Epithelial cell of prostate (primary cell): ENCODE measurements at places on chromosomes 3 and 15.
A peak's percentile ranks its signal among the peaks of the same experiment; 100 is the strongest.

DNA sequence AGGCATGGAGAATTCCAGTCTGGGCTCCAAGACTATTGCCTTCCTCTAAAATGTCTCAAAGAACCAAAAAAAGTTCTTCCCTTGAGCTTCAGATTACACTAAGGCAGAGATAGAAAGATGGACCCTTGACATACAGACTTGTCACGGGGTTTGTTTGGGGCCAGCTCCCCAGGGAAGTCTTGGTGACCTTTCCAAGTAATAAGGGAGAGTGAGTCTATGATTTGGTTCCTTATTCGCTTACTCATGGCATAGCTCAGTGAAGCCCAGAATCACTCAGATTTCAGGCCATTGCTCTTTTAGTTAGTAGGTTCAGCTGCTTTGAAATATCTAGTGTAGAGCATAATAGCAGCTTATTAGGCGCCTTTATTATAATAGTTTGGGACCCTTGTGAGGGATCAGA, 90.3 kb downstream of the PLCL2 start:
- DNase-seq = no peak

DNA sequence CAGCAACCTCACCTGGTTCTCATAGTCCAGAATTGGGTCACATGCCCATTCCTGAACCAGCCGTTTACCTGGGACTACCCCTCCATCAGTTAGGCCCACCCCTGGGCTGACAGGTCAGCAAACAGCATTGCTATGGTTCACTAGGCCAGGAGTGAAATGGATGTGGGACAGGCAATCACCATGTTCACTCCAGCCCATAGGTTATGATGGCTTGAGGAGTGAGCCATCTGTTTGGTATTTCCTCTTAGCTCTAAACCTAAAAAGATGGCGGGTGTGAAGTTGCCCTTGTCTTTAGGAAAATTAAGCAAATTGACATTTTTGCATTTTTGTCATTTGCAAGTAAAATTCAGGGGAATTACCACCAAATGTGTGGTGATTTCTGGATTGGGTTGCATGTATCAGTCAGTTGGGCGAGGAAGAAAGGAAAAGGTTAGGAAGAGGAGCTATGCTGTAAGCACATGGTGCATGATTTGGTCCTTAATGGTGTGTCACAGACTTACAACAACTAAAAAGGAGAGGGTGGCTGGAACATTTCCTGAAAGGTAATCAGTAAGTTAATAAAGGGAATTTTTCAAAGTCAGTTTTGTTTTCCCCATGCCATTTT, 17.2 kb downstream of the NXPE3 start:
- no peak for DNase-seq

DNA sequence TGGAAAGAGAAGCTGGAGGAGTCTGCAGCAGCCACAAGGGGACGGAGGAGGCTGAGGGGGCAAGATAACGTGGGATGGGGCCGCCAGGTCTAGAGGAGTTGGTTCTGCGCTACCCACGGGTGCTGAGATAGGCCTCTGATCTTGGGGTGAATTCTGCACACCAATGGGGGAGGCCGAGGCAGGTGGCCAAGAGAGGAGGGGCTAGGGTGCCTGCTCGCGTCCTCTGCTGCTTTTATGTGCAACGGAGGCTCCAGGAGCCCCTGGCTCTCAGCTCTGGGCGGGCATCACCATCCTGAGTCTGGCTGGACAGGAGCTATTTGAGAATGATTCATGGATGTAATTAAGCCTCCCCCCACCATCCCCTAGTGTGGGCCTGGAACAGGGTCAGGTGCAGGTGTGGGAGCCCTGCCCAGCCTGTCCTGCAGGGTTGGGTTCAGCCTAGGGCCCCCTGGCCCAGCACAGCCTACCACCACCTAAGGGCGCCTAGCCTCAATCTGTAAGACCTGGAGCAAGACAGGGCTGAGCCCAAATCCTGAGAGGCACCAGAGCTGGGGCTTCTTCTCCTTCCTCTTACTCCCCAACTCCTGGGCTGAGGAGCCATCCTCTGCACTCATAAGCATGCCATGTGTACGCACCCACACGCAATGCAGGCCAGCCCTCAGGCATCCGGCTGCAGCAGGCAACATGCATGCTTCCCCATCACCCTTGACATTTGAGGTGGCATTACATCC, 32.3 kb upstream of the SEMA3F start:
- DNase-seq = no peak

DNA sequence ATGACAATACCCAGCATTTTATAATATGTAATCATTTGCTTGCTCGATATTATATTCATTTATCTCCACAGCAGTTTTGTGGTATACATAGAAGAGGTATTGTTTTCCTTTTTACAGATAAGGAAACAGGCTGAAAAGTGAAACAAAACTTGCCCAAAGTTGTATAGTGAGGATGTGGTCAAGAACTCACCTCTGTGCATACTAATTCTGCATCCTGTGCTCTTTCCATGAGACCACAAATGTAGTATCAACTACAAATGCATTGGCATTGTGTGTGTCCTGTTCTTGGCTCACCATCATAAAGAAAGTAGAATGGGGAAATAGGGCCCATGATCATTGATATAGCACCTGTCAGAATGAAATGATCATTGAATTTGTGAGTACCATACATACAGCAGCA, 167.3 kb downstream of the NECTIN3 start:
- DNase-seq = no peak

- no peak for DNase-seq
Measured at GRCh38 chr15:42163947-42164550, 7.6 kb upstream of the PLA2G4F start.

DNA sequence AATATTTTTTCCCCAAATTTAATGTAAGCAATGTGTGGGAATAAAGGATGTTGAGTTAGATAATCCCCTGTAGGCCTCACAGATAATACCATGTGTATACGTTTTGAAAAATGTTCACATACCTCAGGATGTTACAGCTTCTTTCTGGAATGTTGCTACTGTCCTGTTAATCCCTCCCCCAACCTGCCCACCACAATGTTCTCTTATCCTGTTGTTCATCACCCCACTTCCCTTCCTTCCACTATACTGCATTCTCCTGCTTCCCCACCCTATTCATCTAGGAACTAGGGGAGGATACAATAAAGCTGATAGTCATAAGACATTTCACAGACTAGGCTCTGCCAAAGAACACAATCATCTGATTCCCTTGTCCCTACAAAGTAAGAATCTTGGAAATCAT, 92.1 kb downstream of the IGF2BP2 start:
- DNase-seq = no peak

DNA sequence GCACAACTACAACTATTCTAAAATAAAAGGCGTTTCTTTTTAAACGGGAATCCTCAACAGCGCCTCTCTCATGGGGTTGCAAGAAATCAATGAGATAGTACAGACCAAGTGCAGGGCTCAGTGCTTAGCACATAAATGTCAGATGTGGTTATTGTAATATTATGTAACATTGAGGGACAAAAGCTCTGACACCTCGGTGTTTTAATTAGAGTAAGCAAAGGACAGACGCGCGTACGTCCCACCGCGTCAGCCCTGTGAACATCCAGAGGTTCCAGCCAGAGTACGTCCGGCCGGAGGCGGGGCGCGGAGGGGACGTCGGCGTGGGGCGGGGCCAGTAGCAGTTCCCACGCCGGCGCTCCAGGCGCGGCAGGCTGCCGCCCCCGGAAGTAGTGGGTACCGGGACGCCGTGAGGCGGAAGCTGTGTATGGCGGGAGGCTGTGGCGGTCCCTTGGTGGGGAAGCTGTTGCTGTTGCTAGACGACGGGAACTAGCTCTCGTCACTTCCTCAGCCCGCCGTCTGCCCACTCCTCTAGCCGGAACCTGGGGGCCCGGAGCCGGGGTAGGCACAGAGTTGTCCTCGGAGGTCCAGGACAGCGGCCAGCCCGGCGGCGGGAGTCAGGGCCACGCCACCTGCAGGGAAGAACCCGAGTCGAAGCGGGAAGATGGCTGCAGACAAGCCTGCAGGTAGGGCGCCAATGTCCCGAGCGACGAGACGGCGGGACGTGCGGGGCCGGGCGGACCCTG, at the start of gene CNOT10:
CNOT10 (plus strand) TSS at position 389 of the 743 bp plus-strand sequence; CDS start at position 662, 273 bp downstream.
- DNase-seq = peak; percentile 66

- DNase-seq = no peak
Measured at GRCh38 chr3:23474580-23475357, 271.6 kb downstream of the UBE2E2 start.

- DNase-seq = no peak
Measured at GRCh38 chr3:83895892-83896291, 1062.9 kb upstream of the CADM2 start.

DNA sequence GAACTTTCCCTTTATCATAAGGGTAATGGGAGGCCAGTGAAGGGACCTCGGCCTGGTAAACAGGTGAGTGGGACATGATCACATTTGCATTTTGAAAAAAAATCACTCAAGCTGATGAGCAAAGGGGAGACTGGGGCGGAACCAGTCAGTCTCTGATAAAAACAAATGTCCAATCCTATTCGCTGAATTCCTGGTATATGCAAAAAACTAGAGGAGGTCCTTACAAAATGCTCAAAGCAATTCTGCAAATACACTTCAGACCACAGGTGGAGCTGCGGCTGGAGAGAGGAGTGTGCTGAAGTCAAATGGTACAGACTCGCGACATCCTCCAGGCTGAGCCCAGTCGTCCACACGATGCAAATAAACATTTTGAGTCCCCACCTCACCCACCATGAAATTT, 166.7 kb downstream of the FOXP1 start:
- DNase-seq = no peak

- DNase-seq = no peak
Measured at GRCh38 chr3:189787632-189788031, 156.4 kb downstream of the TP63 start.

- no peak for DNase-seq
Measured at GRCh38 chr3:139689122-139689521, 11.3 kb upstream of the NMNAT3 start.

GRCh38 chr3:149535333-149535685, 60.8 kb downstream of the TM4SF4 start:
- DNase-seq = no peak

- no peak for DNase-seq
Measured at GRCh38 chr15:49079340-49080039, 33.2 kb upstream of the SECISBP2L start.

- peak; percentile 18 for DNase-seq
Measured at GRCh38 chr3:4633078-4634004, 140.2 kb downstream of the ITPR1 start.

GRCh38 chr15:37536967-37537605, 397.4 kb upstream of the TMCO5A start:
- no peak for DNase-seq
